Dermis blood vessel endothelial cell (primary cell): ENCODE measurements at places on chromosomes 11 and 22. TPM values are rescaled to one million over a fixed set of nuclear protein-coding genes. Genes with fewer than 3 reads are reported as not detected.

DNA sequence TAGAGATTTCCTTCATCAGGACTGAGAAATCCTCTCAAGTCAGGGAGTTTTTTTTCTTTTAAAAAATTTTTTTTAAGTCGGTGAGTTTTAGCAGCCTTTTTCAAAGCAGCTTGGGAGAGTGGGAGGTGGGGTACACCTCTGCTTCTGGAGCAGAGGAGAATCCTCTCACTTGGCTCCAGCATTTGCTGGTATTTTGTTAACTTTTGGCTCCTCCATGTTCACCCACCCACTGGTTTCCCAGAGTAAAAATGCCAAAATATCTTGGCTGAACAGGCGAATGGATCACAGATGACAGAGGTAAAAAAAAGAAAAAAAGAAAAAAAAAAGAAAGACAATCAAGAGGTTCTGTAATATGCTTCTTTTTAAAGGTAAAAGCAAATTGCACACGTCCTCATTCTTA lies 68.0 kb downstream of the GAB2 start:
- DNase-seq, result no peak

GRCh38 chr11:76615950-76616349 lies 54.6 kb downstream of the LRRC32 start:
- DNase-seq, result peak; percentile 92

FIBIN gene
- 0.05 and 0.17 TPM in 2 replicates for total RNA-seq

POU2AF2 gene
- not detected in 2 replicates for total RNA-seq

KBTBD3 gene
- total RNA-seq, result 3.4 and 3.9 TPM in 2 replicates

- no peak for DNase-seq
Measured at GRCh38 chr22:44047891-44048301, 23.8 kb downstream of the PARVB start.

OR10A2 gene
- not detected in 2 replicates for total RNA-seq

CRYBA4 gene
- total RNA-seq, result not detected in 2 replicates

GRAP2 gene
- under 0.01 TPM in 1 of 2 replicates, not detected in the other for total RNA-seq

TMEM191B gene
- total RNA-seq, result 1.2 and 1.9 TPM in 2 replicates

DNA sequence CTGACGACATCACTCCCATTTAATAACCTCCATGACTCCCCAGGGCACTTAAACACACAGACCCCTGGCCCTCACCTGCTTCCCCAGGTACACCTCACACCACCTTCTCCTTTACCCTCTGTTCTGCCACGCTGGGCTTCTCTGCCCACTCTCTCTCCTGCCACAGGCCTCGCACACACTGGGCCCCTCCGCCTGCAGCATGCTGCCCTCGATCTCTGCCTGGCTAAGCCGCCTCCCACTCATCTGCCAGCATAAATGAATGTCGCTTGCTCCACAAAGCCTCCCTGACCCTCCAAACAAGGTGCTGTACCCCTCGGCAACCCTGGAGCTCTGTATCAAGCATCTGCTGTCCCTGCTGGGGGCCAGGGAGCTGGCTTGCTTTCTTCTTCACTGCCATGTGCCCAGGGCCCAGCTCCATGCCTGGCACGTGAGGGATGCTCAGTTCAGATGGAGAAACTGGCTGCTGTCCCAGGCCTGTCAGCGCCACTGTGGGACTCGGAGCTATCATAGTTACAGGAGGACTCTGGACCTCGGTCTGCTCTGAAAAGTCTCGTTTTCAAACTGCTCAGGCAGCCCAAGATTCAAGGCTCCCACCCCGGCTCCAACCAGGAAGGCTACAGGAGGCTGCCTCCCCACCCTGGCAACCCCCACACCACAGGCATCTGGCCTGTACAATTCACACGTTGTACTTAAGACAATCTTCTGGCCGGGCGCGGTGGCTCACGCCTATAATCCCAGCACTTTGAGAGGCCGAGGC lies 11.9 kb downstream of the TTLL1 start:
- DNase-seq, result no peak

DNA sequence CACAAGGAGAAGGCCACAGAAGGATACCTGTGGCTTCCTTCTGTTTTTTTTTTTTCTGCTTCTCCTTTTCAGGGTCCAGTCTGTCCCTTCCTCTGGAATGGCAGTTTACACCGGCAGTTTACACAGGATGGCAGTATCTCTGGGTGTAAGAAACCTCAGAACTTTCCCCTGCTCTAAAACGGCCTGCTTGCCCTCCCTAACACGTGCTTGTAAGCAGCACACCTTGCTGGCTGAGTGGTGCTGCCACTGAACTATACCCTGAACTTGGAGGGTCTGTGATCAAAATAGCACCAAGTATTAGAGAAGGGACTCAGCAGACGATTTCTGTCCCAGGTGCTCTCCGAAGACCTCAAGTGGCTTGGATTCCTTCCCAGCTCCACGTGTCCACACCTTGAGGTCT lies 904 bp upstream of the OPCML start:
- no peak for DNase-seq

DNA sequence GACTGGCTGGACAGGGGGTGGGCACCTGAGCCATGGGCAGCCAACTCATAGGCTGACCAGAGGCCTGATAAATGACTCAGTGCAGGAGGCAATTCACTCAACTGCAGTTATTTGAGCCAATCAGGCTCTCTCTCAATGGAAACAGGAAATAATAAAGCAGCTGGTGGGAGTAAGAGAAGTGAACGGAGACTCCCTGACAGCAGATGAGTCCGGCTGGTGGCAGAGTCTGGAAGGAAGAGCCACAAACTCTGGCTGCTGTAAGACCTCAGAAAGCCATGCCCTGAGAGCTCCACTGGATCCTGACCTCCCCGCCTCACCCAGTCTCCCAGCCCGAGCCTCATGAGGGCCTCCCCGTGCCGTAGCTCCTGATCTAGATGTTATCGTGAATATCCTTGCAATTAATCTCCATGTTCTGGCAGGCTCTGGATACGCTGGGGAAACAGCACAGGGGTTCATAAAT lies 69.8 kb downstream of the TRIM29 start:
- peak; percentile 35 for DNase-seq

DNA sequence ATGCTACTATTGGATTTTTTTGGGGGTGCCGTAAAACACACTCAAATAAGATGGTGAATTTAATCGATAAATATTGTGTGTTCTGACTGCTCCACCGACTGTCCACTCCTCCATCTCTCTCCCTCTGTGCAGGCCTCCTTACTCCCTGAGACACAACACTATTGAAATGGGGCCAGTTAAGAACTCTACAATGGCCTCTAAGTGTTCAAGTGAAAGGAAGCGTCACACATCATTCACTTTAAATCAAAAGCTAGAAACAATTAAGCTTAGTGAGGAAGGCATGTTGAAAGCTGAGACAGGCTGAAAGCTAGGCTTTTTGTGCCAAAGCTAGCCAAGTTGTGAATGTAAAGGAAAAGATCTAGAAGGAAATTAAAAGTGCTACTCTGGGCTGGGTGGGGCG lies 156.7 kb downstream of the CTTN start:
- no peak for DNase-seq

DNA sequence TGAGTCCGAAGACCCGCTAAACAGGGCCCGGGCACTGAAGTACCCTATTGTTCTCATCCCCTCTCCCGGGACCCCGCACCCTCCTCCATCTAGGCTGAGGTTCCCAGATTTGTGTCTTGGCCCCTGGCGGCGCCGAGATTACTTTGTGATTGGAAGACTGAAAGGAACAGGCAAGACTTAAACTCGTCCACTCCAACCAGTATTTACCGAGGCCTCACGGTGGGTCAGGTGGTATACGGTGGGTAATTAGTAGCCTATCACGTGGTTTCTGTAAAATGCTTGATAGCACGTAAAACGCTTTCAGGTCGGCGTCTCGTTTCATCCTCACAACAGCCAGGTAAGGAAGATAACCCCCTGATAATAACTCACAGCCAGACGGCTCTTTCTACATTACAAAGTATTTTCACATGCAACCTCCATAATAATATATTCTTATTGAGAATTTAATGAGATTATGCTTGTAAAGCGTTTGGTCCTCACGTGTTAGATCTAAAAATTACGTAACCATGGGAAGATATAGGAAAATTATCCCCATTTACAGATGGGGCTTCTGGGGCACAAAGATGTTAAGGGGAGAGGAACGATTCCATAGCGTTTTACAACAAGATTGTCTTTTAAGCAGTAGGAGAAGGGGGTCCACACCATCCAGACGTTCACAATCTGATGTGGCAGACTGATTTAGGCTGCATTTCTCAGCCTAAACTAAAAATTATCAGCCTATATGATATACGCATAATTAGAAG lies 642 bp upstream of the PIK3C2A start:
- peak; percentile 91 for DNase-seq

DNA sequence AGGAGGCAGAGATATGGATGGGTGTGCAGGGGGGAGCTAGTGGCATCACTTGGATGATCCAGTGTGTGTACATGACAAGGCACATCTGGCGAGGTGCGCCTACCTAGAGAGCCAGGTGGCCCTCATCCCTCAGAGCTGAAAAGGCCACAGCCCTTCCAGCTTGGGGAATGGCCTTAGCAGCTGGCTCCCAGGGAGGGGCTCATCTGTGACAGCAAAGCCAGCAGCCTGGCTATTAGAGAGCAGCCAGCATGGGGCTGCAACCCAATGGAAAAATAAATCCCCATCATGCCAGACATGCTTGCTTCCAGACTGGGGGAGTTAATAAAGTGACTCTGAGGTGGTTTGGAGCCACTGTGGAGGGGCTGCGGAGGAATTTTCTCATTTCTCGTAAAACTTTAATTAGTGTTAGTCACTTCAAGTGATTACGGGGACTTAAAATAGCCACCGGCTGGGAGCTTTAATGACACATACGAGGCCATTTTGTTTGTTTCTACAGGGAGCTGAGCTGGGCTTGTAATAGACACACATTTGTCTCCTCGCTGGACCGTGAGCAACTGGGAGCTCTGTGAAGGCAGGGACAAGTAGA lies 111.2 kb upstream of the ALX4 start:
- DNase-seq, result no peak

DNA sequence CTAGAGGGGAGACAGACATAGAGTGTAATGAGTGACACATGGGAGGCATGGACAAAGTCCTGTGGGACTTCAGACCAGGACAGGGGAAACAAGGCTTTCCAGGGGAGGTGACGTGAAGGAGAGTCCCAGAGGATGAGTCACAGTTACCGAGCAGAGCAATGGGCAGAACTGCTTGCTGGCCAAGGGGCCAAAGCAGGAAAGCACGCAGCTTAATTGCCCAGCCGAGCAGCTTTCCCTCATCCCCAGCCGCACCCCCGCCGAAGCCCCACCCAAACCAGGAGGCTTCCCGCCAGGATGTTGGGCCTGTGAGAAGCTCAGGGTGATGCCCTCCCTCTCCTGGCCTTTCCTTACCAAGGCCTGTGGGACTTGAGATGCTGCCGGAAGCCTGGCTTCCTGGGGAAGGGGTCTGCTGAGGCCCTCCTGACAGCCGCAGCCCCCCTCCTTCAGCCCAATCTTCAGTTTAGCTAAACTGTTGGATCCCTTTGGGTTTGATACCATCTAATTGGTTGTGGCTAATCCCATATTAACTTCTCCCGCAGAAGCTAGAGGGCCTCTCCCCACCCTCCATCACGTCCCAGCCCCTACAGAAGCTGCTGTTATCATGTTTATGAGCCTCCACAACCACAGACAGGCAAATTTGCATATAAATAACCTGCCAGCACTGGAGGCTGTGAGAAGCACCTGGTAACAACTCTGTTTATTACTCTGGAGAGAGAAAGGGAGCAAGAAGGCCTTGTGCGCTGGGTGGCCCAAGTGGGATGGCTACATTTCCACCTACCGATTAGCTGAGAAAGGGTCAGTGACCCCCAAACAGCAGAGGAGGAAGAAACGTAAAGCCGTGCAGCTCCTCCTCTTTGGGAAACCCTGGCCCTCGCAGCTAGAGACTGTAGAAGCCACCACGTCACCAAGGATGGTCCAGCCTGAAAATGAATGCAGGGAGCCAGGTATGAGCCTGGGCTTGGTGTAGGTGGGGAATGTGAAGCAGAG lies 80.0 kb downstream of the TRIM29 start:
- no peak for DNase-seq

DNA sequence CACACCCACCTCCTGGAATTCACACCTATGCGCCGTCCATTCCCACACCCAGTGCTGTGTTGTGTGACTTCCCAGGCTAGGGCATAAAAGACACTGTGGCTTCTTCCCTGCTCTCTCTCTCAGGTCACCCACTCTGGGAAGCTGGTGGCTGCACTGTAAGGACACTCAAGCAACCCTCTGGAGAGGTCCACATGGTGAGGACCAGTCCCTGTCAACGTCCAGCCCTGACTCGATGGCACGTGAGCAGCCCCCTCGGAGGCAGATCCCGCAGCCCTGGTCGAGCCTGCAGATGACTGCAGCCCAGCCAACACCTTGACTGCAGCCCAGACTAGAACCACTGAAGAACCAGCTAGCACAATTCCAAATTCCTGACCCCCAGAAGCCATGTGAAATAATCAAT lies 16.2 kb downstream of the CBX7 start:
- no peak for DNase-seq

- DNase-seq, result no peak
Measured at GRCh38 chr11:120054753-120055045, 83.2 kb downstream of the TRIM29 start.

DNA sequence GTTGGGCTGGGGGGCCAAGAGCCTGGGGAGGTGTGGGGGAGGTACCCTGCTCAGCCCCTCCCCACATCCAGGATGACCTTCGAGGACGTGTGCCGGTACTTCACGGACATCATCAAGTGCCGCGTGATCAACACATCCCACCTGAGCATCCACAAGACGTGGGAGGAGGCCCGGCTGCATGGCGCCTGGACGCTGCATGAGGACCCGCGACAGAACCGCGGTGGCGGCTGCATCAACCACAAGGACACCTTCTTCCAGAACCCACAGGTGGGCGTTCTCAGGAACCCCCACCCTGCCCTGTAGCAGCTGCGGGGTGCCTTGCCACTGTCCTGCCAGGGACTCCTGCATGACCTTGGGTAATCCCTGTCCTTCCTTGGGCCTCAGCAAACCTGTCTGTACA lies 10.0 kb upstream of the MYO7A start:
- no peak for DNase-seq

POLR3H gene
- 11.7 and 20.3 TPM in 2 replicates for total RNA-seq

DNA sequence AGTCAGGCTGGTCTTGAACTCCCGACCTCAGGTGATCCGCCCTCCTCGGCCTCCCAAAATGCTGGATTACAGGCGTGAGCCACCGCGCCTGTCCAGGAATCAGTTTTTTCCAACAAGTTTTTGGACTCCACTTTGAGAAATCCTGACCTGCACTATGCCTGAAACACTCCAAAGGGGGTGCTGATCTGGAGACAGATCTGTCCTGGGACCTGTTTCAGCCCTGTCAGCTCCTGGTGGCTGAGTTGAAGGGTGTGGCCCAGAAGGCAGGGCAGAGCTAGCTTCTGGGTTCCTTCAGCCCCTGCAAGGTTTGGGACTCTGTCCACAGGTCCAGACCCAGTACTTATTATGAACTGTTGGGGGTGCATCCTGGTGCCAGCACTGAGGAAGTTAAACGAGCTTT lies 1.2 kb downstream of the DNAJC4 start:
- no peak for DNase-seq

DNA sequence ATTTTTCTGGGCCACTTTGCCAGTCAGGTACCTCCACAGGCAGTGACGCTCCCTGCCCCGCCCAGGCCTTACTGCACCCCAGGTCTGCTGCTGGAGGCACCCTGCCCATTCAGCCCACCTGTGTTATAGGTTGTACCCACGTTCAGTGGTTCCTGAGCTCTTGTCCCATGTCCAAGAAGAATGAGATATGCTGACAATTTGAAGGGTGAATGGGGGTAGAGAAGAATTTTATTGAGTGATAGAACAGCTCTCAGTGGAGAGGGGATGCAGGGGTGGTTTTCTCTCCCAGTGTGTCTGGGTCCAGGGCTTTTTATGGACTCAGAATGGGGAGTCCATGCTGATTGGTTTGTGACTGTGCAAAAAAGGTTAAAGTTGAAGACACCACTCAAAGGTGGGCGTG lies 149.7 kb downstream of the LDLRAD3 start:
- no peak for DNase-seq

GRCh38 chr11:116232364-116232828 lies 540.4 kb downstream of the BUD13 start:
- DNase-seq, result no peak

GDPD4 gene
- not detected in 2 replicates for total RNA-seq

GLYAT gene
- under 0.01 TPM in 1 of 2 replicates, not detected in the other for total RNA-seq

GRCh38 chr11:117544130-117544800 lies 216.6 kb downstream of the CEP164 start:
- no peak for DNase-seq
